ENCODE measurements at places on chromosomes 13 and 19. TPM values are rescaled to one million over a fixed set of nuclear protein-coding genes. Genes with fewer than 3 reads are reported as not detected.

GRCh38 chr19:11279505-11280236 lies 16.3 kb upstream of the TSPAN16 start:
- DNase-seq, result no peak

CEACAM20 gene
- not detected for polyA plus RNA-seq

FDX2 gene
- 20.8 TPM for polyA plus RNA-seq

TMEM238 gene
- polyA plus RNA-seq, result not detected

TPTE2 gene
- polyA plus RNA-seq, result not detected

DNA sequence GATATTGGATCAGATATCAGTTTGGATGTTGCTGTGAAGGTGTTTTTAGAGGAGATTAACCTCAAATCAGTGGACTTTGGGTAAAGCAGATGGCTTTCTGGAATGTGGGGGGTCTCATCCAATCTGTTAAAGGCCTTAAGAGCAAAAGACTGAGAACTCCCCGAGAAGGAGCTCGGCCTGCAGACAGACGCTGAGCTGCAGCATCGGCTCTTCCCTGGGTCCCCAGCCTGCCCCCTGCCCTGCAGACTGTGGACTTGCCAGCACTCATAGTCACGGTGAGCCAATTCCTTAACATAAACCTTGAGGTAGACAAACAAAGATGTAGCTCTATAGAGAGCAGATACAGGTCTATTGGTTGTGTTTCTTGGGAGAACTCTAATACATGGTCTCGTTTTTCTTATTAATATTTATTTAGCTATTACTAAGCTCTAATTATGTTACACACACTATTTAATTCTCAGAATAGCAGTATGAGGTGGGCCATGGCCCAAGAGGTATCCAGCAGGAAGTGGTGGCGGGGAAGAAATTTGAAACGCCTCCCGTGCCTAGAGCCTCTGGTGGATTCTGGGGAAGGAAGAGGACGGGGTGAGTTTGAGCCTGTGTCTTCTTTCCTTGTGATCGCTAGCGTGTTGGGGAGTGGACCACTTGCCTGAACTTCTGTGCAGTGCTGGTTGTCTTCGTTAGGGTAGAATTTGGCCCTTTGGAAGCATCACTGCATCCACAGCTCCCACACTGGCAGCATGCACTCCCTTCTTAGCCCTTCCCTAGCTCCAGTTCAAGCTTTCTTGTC lies 305.3 kb downstream of the TEX29 start:
- DNase-seq, result no peak

NDUFA13 gene
- polyA plus RNA-seq, result 388 TPM

- DNase-seq, result no peak
Observed at GRCh38 chr19:35334144-35334753, 5.3 kb downstream of the CD22 start.

- DNase-seq, result no peak
Observed at GRCh38 chr13:29210676-29211075, 384.8 kb downstream of the SLC7A1 start.

DNA sequence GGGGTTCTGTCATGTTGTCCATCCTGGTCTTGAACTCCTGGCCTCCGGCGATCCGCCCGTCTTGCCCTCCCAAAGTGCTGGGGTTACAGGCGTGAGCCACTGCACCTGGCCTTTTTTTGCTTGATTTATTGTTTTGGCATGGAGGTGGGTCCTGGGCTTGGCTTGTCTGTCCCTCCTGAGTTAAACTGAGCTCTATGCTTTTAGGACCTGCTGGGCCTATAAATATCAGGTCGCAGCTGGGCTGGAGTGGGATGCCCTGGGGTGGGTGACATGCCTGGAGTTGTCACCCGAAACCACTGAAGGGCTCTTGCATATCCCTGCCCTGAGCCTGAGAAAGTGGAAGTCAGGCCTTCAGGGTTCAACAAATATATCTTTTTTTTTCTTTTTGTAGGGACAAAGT lies 5.5 kb downstream of the ARRDC5 start:
- DNase-seq, result no peak

DNA sequence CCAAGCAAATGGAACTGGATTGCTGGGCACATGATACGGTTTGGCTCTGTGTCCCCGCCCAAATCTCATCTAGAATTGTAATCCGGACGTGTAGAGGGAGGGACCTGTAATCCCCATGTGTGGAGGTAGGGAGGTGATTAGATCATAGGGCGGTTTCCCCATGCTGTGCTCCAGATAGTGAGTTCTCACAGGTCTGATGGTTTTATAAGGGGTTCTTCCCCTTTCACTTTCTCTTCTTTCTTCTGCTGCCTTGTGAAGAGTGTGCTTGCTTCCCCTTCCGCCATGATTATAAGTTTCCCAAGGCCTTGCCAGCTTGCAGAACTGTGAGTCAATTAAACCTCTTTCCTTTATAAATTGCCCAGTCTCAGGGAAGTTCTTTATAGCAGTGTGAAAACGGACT lies 32.6 kb upstream of the MTIF3 start:
- DNase-seq, result no peak

DNA sequence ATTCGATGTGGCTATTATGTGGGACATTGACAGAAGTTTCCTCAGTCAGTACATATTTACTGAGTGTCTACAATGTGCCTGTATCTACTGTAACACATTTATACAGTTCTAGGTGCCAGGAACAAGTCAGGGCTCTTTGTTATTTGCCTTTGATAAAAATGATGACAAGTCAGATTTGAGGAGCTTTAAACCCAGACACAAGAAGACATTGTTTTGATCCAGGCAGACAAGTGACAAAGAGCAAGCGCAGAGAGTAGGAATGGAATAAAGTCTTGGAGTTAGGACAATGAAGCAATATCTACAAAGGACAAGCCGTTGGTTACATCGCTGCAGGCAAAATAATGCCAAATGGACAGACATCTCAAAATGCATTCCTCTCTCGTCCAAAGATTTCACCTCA lies 70.1 kb downstream of the ITGBL1 start:
- DNase-seq, result no peak

DNA sequence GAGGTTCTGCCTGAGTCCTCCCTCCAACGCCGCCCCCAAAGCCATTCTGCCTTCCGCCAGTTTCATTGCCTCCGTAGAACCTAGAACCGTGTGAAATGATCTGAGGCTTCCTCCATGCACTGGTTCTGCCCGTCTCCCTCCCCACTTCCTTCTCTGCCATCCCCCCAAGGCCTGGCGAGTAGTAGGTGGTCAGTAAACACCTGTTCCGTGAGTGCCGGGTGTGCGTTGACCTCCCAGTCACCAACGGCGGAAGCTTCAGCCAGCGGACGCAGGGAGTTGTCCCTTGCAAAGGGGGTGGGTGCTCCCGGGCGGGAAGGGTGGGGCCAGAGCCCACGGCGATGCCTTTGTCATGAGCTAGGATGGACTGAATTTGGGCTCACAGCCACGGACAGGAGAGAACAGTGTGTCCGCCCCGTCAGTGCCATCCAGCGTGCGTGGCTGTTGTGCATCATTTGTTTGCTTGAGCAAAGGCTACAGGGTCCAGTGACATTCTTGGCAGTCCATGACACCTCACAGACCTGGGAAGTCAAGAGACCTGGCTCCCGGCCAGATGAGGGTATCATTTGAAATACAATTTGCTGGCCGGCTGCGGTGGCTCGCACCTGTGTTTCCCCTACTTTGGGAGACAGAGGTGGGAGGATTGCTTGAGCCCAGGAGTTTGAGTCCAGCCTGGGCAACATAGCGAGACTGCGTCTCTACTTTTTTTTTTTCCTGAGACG lies 43.1 kb downstream of the NFIC start:
- no peak for DNase-seq

AP1M2 gene
- 0.17 TPM for polyA plus RNA-seq

Measured in AG04450 (cell line).